ENCODE measurements at places on chromosomes 2 and 18.

GRCh38 chr2:96527286-96528005 is 9.1 kb upstream of the ARID5A start:
- DNase-seq = no peak

DNA sequence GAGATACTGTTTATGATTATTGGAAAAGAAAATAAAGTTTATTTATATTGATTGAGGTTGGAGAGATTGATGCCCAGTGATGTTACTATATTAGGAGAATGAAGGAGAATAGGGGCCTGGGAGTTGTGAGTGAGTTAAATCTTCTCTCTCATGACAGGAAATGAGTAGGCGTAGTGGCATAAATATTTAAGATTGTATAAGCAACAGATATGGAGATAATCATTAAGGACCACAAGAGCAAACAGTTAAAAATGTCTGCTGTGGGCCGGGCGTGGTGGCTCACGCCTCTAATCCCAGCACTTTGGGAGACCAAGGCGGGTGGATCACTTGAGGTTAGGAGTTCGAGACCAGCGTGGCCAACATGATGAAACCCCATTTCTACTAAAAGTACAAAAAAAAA is 62.7 kb downstream of the PTRHD1 start:
- no peak for DNase-seq

GRCh38 chr2:152497481-152498052 is 162.6 kb downstream of the FMNL2 start:
- no peak for DNase-seq

DNA sequence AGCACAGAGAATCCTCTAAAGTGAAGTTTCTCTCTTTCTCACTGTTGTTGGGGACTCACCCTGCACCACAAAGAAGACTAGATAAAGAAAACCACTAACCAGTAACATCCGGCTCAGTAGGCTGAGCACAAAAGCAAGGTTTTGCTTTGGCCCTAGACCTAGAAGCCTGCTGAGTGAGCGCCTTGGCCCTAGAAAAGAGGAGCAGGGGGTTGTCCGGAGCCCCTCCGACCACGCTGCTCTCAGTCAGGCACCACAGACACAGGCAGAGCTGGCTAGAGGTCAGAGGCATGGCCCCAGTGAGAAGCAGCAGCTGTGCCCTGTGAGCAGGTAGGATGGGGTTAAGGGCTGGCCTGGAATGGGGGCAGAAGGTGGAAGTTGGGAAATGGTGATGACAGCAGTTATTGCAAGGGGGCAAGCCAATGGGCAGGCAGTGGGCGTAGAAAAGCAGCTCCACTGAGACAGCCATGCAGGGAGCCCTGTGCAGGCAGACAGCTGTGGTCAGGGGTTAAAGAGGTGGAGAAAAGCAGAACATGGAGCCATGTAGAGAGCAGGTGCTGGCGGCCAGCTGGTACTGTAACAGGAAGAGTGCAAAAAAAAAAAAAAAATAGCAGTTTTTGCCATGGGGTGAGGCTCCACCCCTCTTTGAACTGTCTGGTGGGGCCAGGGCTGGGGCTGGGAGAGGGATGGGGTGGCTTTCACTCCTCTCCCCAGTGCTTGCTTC is 36.9 kb upstream of the SLC14A1 start:
- DNase-seq = no peak

GRCh38 chr18:6405237-6406074 is 9.3 kb downstream of the L3MBTL4 start:
- no peak for DNase-seq

DNA sequence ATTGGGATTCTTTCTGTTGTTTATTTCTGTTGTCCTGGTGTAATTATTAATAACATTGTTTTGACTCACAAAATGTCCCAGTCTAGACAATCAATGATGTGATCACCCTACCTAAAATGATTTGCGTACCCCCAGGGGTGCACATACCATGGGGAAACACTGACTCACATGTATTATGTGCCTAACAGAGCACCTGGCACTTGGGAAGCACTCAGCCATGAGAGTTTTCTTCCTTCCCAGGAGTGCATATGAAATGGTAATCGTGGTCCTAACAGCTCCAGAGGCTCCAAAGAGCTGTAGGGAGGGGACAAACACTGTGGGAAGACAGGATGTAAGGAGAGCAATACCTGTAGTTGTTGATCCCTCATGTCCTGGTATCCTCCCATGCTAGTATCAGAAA is 187.8 kb upstream of the ERBB4 start:
- no peak for DNase-seq

GRCh38 chr2:104375206-104375605 is 478.7 kb upstream of the POU3F3 start:
- DNase-seq = no peak

GRCh38 chr2:174668075-174668474 is 70.5 kb upstream of the WIPF1 start:
- DNase-seq = no peak

GRCh38 chr2:236627841-236628240 is 58.2 kb downstream of the ACKR3 start:
- no peak for DNase-seq

- no peak for DNase-seq
These were observed 42.1 kb upstream of the REL start for GRCh38 chr2:60839126-60839813.

DNA sequence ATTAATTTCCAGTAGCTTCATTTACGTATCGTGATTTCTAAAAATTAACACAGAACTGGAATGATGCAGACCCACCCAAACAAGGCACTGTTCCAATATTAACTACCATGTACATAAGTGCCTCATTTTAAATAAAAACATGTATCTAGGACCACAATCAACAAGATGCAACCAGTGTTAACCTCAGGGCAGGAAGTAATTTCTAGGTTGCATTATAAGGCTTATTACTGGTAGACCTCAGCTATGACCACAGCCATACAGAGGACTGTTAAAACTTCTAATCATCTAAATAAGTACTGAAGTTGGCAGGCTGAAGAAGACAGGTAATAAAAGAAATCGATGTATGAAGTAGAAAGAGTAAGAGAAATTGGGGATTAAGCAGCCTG is 262.9 kb downstream of the HDAC4 start:
- no peak for DNase-seq

DNA sequence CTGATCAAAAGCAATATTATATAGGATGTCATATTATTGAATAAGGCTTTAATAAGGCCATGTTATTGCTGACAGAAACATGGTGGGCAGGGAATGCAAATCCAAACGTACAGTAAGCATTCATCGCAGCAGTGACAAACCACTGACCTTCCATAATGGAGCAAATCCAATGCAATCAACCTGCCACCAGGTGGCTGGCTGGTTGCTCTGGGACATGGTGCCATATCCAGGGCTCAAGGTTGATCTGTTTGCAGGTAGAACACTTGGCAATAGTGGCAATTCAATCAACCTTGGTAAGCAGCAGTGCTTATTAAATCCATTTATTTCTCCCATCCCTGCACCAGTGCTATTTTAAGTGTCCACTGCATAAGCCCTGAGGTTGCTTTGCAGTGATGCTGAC is 75.4 kb downstream of the CERKL start:
- DNase-seq = no peak

GRCh38 chr2:221347471-221347870 is 224.6 kb downstream of the EPHA4 start:
- no peak for DNase-seq

GRCh38 chr2:152718909-152719645 is 657 bp downstream of the ARL6IP6 start:
- peak; percentile 60 for DNase-seq

GRCh38 chr2:117128461-117128860 is 686.0 kb upstream of the DDX18 start:
- DNase-seq = no peak

GRCh38 chr18:3007491-3007890 is 5.5 kb downstream of the LPIN2 start:
- DNase-seq = no peak

DNA sequence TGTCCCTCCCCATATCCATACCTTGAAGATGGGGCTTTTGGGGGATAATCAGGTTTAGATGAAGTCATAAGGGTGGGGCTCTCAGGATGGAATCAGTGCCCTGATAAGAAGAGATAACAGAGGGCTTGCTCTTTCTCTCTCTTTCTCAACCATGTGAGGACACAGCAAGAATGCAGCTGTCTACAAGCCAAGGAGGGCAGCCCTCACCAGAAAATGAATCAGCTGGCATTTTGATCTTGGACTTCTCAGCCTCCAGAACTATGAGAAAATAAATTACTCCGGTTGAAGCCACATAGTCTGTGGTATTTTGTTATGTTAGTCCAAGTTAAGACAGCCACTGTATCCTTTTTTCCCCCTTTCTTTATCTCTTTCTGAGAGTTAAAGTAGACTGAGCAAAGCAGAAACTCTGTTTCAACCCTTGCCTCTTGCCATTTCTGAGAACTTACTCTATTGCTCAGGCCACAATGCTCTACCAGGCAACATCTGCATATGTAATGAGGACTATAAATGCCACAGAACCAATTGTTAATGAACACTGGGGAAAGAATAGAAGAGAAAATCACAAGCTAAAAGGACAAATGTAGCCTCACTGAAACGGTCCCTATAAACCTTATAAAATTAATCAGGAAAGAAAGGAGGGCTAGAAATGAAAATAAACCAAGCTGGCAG is 56.9 kb downstream of the SRBD1 start:
- DNase-seq = no peak

GRCh38 chr2:238155051-238155760 is 3.6 kb upstream of the ERFE start:
- DNase-seq = peak; percentile 71
